ENCODE measurements at places on chromosomes 5 and 9.

DNA sequence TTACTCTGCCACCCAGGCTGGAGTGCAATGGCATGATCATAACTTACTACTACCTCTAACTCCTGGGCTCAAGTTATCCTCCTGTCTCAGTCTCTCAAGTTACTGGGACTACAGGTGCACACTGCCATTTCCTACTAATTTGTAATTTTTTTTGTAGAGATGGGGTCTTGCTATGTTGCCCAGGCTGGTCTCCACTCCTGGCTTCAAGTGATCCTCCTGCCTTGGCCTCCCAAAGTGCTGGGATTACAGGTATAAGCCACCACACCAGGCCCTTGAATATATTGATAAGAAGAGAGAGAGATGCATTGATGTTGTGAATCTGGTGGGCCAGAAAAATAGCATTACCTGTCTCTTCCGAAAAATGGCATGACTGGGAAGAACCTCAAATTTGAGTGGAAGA, 21.0 kb upstream of the RCL1 start:
- DNase-seq, result no peak

DNA sequence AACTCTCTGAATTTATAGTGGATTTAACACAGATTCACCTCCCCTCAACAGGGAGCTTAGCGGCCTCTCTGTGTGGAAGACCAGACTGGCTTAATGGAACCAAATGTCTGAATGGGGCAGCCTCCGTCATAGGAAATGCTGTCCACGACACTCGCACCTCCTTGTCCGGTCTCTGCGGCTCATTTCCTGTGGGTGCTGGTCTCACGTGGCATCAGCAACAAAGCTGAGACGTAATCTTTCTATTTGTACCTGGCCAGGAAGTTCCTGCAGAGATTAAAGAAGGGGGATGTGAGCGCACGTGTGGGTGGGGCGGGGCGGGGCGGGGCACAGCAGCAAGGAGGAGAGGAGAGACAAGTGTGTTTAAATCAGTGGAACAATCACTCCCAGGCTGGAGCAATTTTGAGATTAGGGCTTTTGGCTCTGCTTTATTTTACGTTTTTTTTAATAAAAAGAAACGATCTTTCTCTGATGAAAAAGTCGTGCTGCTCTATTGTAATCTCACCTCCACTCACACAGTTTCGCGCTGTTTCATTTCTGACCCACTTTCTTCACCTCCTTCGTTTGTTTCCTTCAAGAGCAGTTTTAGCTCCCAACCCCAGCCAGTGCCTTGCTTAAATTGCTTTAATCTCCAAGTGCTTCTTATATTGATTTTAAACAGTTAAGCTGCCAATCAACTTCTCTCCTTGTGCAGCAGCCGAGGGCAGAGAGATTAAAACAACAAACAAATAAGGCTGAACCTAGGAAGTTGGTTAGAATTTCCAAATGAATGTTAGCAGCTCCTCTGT, 132.2 kb upstream of the ASTN2 start:
- no peak for DNase-seq

GRCh38 chr5:139708877-139709581, 60.9 kb downstream of the CXXC5 start:
- DNase-seq, result peak; percentile 77

GRCh38 chr9:128635266-128636023, 21.2 kb downstream of the DYNC2I2 start:
- DNase-seq, result peak; percentile 87

DNA sequence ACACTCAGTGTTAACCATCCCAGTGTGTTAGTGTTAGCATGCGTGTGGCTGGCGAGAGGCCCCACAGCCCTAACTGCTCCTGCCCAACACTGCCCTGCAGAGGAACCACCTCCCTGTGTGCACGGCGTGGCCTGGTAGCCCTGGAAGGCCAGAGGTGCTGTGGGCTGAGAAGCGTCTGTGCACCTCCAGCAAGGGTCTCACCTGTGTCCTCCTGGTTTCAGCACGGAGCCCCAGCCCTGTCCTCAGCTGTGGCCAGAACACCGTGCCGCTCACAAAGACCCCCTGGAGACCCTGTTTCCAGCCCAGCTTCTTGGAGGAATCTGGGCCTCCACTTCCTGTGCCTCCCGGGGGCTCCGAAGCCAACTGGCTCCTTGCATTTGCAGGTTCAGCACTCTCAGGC, 56.1 kb upstream of the NRARP start:
- DNase-seq, result no peak

DNA sequence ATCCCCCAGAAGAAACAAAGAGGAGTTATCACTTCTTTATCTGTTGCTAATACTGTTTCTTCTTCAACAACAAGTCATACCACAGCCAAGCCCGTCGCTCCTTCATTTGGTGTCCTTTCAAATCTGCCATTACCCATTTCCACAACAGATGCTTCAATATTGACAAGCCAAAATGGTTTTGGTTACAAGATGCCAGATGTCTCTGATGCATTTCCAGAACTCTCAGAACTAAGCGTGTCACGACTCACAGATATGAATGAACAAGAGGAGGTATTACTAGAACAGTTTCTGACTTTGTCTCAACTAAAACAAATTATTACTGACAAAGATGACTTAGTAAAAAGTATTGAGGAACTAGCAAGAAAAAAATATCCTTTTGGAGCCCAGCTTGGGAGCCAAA, 16.0 kb upstream of the HAND1 start:
- no peak for DNase-seq

GRCh38 chr9:101246691-101247090, 138.1 kb downstream of the BAAT start:
- DNase-seq, result no peak
